ENCODE measurements at places on chromosomes 3 and 15. TPM values are rescaled to one million over a fixed set of nuclear protein-coding genes. Genes with fewer than 3 reads are reported as not detected.

Gene CYP19A1
- total RNA-seq = 6.3 TPM

Gene GPR160
- 17.7 TPM for total RNA-seq

Gene CLDN1
- 116 TPM for total RNA-seq

Gene COL8A1
- 217 TPM for total RNA-seq

Gene PLCH1
- 7.0 TPM for total RNA-seq

Gene MKRN3
- not detected for total RNA-seq

Gene SLC51B
- total RNA-seq = not detected

Gene HIGD2B
- total RNA-seq = not detected

Gene STAB1
- 269 TPM for total RNA-seq

Gene RAB27A
- total RNA-seq = 6.5 TPM

Gene ASB14
- total RNA-seq = not detected

Gene CRABP1
- 1.6 TPM for total RNA-seq

Gene PDHB
- total RNA-seq = 49.8 TPM

Gene PEX11A
- total RNA-seq = 15.5 TPM

Gene KNG1
- total RNA-seq = not detected

Gene ENTPD3
- total RNA-seq = 0.22 TPM

Gene MEX3B
- 1.4 TPM for total RNA-seq

Gene TRANK1
- 9.3 TPM for total RNA-seq

Gene HACD3
- total RNA-seq = 44.1 TPM

Gene ERICH6
- not detected for total RNA-seq

Gene C3orf49
- total RNA-seq = not detected

Gene STAC
- total RNA-seq = 3.3 TPM

Gene COLQ
- 1.9 TPM for total RNA-seq

Gene PLSCR5
- total RNA-seq = not detected

Gene CYP1A2
- total RNA-seq = not detected

Gene MKRN2OS
- not detected for total RNA-seq
